NB4 (cell line): ENCODE measurements at places on chromosomes 11 and 22.
A peak's percentile ranks its signal among the peaks of the same experiment; 100 is the strongest.

DNA sequence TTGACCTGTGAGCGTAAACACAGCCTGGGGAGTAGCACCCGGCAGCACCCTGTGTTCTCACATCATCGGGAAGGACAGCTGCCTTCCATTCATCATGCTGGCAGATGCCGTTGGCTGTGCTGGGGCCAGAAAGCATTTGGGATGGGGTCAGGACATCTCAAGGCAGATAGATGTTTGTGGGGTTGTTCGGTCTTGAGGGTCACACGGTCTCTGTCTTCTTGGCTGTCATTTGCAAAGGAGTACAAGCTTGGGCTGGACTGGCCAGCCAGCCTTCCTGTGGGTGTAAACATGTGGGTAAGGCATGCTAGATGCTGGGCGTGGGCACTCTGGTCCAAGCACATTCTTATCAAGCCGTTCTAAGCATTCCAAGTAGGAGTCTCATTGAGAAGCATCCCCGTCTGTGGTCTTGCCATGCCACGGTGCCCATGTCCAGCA, 81.4 kb downstream of the TBC1D22A start:
- DNase-seq: no peak

GRCh38 chr11:126426820-126427749, 71.6 kb downstream of the ST3GAL4 start:
- peak; percentile 71 for DNase-seq

GRCh38 chr11:110508786-110509185, 79.0 kb downstream of the FDX1 start:
- no peak for DNase-seq

- peak; percentile 65 for DNase-seq
These were observed 21.1 kb upstream of the TMPRSS13 start for GRCh38 chr11:117950301-117950700.

DNA sequence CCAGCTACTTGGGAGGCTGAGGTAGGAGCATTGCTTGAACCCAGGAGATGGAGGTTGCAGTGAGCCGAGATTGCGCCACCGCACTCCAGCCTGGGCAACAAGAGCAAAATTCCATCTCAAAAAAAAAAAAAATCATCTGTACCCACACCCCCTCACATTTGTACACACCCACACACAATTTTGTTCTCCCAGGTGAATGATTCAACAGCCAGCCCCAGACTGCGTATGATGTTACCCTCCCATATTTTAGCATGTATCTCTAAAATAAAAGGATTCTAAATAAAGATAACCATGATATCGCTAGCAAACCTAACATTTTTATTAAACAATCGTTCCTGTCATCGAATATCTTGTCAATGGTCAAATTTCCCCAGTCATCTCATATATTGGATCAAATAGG, 65.8 kb downstream of the BRD1 start:
- DNase-seq: no peak

- DNase-seq: no peak
These were observed 63.1 kb downstream of the TIMP3 start for GRCh38 chr22:32864596-32864995.

- no peak for DNase-seq
These were observed 338.6 kb downstream of the TTC28 start for GRCh38 chr22:28341001-28341400.

- no peak for DNase-seq
These were observed 57.6 kb downstream of the SMIM38 start for GRCh38 chr11:69213316-69213715.

DNA sequence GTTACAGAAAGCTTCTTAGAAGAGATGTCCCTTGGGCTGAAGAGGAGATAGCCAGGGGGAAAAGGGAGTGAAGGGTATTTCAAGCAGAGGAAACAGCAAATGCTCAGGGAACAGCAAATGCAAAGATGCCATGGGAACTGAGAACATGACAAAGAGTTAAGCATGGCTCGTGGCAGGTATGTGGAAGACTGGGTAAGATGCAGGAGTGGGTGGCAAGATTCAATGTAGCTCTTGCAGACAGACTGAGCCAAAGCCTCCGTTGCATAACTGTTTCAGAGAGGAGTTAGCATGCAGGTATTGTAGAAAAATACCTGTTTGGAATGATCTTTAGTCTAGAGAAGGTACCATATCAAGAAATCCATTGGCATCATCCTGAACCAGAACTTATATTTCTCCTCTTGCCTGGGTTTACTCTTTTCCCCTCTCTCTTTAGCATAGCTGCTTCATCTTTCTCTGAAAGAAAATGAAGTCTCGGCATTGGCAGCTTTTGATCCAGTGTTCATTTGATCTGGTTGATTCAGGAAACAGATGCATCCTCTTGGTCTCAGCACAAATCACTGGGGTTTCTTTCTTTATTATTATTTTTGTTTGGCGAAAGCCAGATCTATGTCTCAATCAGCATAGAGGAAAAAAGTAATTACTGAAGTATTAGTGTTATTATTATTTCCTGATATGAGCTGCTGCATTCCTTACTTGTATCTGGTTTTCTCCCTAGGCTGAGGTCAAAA, 41.7 kb upstream of the NUP160 start:
- DNase-seq: no peak

DNA sequence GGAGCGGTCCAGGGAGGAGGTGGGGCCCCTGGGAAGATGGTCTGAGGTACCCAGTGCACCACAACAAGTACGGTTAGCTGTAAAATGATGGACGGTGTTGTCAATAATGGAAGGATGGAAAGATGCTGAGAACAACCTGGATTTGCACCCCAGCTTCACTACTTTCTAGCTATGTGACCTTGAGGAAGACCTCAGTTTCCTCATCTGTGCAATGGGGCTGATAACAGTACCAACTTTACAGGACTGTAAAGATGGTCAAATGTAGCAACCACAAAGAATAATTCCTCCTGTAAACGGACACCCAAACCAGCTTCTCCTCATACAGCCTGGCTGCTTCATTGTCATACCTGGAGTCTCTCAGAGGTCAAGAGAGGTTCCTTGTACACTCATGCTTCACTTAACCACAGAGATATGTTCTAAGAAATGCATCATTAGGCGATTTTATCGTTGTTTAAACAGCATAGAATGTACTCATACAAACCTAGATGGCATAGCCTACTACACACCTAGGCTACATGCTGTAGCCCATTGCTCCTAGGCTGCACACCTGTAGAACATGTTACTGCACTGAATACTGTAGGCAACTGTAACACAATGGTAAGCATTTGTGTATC, 65.5 kb upstream of the LMO2 start:
- no peak for DNase-seq

GRCh38 chr11:114273071-114273470, 23.1 kb upstream of the NNMT start:
- no peak for DNase-seq

- DNase-seq: peak; percentile 69
These were observed 602 bp downstream of the EWSR1 start for GRCh38 chr22:29268511-29269229.

DNA sequence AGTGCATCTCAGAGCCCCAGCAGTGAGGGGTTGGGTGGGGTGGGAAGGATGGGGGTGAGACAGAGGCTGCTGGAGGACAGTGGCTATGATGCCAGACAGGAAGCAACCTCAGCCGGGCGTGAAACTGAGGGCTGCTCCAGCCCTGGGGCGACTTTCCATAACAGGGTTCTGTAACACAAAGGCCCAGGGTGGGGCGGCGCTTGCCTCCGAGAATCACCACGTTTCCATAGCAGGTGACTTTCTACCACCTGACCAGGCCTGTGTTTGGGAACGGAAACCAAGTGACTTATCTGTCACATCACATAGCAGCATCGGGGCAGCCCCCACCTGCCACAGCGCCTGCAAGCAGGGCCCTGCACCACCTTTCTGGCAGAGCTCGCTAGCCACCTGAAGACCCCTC, 85.8 kb downstream of the TRMU start:
- no peak for DNase-seq

DNA sequence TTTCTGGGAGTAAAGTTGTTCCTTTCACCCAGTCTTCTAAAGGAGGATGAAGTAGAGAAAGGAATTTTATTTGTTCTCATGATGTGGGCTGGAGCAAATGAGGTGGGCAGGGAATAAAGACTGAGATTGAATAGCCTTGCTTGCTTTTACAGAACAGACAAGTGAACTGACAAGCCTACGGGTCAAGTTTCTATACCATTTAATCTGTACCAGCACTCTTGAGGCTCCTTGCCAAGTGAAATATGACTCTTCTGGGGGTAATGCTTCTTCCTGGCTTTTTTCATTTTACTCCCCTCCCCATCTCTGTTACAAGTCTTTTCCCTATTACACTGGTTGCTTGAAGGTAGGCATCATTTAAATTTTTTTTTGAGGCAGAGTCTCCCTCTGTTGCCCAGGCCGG, 54.8 kb downstream of the CSTPP1 start:
- DNase-seq: no peak

GRCh38 chr22:43919106-43919973, 4.3 kb upstream of the PNPLA3 start:
- no peak for DNase-seq

GRCh38 chr11:66820381-66820780, 22.9 kb upstream of the RCE1 start:
- DNase-seq: no peak

GRCh38 chr22:27578937-27579617, 222.5 kb downstream of the MN1 start:
- DNase-seq: no peak

- no peak for DNase-seq
These were observed 176.9 kb downstream of the IGLL1 start for GRCh38 chr22:23403152-23403719.

DNA sequence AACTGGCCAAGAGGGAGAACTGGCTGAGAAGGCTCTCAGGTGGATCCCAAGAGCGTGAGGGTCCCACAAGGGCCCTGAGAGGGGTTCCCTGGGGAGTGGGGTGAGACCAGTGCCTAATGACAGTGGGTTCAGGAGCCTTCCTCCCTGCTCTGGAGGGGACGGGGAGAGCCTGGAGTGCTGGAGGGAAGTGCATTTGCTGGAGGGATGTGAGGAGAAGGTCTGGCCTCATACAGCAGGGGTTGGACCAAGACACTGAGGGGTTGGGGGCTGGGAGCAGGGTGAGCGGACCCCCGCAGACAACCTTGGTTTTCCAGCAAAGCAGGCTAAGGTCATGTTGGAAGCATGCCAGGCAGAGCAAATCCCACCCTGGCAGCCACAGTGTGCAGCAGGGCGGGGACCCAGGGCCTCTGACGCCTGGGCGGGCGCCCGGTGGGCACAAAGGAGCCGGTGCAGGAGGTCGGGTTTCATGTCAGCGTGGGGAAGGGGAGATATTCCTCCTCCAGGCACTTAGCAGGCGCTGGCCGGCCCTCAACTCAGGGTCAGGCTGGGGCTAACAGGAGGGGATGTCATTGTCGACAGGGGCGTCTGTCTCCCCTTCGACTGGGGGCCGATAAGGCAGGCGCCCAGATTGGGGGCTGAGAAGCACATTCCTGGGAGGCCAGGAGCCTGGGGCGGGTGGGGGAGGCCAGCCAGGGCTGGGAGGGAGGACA, 3.1 kb upstream of the DERL3 start:
- no peak for DNase-seq

- DNase-seq: peak; percentile 17
These were observed 113.1 kb downstream of the RBFOX2 start for GRCh38 chr22:35915477-35916013.

- no peak for DNase-seq
These were observed 19.4 kb downstream of the RNH1 start for GRCh38 chr11:487571-488021.

GRCh38 chr11:46049325-46049897, 71.8 kb downstream of the PHF21A start:
- DNase-seq: no peak

GRCh38 chr11:122038543-122038942, 77.5 kb downstream of the BLID start:
- no peak for DNase-seq

- DNase-seq: no peak
These were observed 81.5 kb upstream of the LMO1 start for GRCh38 chr11:8345179-8345578.

- DNase-seq: no peak
These were observed 77.6 kb upstream of the ANO3 start for GRCh38 chr11:26254378-26254777.

GRCh38 chr22:32322986-32323385, 34.7 kb upstream of the RFPL3 start:
- no peak for DNase-seq

DNA sequence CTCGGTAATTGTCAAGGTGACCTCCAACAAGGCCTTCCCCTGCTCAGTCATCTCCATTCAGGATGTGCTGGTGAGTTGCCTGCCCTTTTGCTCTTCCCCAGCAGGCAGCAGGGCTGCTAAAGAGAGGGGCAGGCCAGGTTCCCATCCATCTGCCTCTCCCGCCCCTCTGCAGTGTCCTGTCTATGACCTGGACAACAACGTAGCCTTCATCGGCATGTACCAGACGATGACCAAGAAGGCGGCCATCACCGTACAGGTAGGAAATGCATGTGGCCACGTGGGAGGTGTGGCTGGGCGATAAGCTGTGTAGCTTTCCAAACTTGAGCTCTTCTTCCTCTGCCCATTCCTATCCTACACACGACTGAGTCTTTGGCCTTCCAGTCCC, 4.0 kb downstream of the SIDT2 start:
- no peak for DNase-seq

- no peak for DNase-seq
These were observed 8.0 kb upstream of the NUP160 start for GRCh38 chr11:47856186-47856585.

DNA sequence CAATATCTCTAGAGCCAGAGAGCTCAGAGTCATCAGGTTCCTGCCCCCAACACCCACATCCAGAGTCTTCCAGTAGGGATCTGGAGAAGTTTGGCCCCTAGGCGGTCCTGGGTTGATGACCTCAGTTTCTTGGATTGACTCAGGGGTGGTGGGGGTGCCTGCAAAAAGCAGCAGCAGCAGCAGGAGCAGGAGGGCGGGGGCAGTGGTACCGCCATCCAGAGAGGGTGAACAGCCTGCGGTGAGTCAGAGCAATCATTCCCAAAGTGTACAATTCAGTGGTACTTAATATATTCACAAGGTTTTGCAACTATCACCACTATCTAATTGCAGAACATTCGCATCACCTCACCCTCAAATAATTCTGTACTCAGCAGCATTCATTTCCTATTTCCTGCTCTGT, 9.9 kb upstream of the SEC14L3 start:
- no peak for DNase-seq

DNA sequence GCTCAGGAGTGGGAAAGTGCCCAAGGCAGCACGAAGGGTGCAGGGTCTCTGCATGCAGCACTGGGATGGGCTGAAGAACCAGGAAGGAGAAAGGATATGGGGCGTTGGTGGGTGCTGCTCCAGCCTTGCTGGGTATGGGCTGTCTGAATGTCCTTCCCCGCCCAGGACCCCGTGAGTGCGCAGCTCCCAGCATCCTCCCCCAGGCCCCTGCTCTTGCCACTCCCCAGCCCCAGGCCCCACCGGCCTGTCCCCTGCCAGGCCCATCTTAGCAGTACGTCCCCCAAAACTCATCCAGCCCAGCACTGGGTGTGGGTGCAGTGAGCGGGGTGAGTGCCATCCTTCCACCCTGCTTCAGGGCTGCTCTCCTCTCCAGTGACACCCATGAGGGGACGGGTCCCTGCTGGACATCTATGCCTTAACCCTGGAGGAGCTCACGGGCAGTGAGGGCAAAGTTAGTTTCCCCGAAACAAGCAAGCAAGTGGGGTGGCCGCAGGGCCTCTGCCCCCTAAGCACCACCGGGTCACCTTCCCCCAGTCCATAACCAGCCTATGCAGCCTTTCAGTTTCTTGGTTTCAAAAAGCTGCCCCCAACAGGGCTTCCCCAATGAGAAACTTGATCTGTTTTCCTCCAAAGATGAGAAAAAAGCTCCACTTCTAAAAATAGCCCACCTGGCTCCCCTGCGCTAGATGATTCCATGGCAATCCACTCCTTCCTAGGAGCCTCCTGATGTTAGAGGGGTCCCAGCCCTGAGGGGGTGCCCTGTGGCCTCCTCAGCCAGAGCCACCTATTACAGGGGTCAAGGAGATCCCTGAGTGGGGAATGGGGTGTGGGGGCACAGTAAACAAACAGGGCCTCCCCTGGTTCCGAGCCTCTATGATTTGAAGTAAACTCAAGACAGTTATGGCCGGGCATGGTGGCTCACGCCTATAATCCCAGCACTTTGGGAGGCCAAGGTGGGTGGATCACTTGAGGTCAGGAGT, 103.8 kb downstream of the MORC2 start:
- no peak for DNase-seq
